Breast epithelium (tissue), 4 donors: ENCODE measurements at places on chromosomes 3 and 15. TPM values are rescaled to one million over a fixed set of nuclear protein-coding genes. Genes with fewer than 3 reads are reported as not detected.

SI gene
- not detected for total RNA-seq

SMCO1 gene
- not detected for total RNA-seq

HTR3E gene
- total RNA-seq: not detected

SPESP1 gene
- 6.1 TPM for total RNA-seq

EPHB1 gene
- total RNA-seq: 3.4 TPM

SLC28A1 gene
- total RNA-seq: 0.59 TPM

CCDC9B gene
- total RNA-seq: 14.1 TPM

AMOTL2 gene
- 78.3 TPM for total RNA-seq

CLDN18 gene
- total RNA-seq: not detected

LMAN1L gene
- total RNA-seq: 0.15 TPM

GCNT3 gene
- 5.2 TPM for total RNA-seq

PTPRG gene
- total RNA-seq: 61.6 TPM

GOLGA8J gene
- 0.44 TPM for total RNA-seq

GABRB3 gene
- 1.1 TPM for total RNA-seq

NR2E3 gene
- total RNA-seq: 2.9 TPM

SCAPER gene
- 28.5 TPM for total RNA-seq

NUP210 gene
- 14.7 TPM for total RNA-seq

MEX3B gene
- 2.3 TPM for total RNA-seq

ETV5 gene
- 19.0 TPM for total RNA-seq

LIPC gene
- total RNA-seq: 0.80 TPM

LRRC34 gene
- 4.9 TPM for total RNA-seq

REC114 gene
- total RNA-seq: not detected

MEIS2 gene
- total RNA-seq: 28.5 TPM

C15orf62 gene
- total RNA-seq: 0.48 TPM

CD86 gene
- total RNA-seq: 12.6 TPM

DAZL gene
- total RNA-seq: not detected

PAQR5 gene
- 2.0 TPM for total RNA-seq

CIDEC gene
- 1,697 TPM for total RNA-seq

PATL2 gene
- 1.6 TPM for total RNA-seq

CACNA2D3 gene
- 3.4 TPM for total RNA-seq

PLSCR5 gene
- not detected for total RNA-seq

HRG gene
- total RNA-seq: not detected

ESYT3 gene
- total RNA-seq: 0.32 TPM
